ENCODE measurements at places on chromosomes 6 and 20. TPM values are rescaled to one million over a fixed set of nuclear protein-coding genes. Genes with fewer than 3 reads are reported as not detected.

The HDGFL1 gene
- total RNA-seq = not detected

The BMP6 gene
- 2.1 TPM for total RNA-seq

The ERVFRD-1 gene
- not detected for total RNA-seq

The BMP2 gene
- total RNA-seq = 2.6 TPM

The KCNB1 gene
- 2.1 TPM for total RNA-seq

The POLR1C gene
- total RNA-seq = 21.9 TPM

The BNIP5 gene
- total RNA-seq = not detected

The SLC29A1 gene
- 14.6 TPM for total RNA-seq

The PPP1R14C gene
- 14.1 TPM for total RNA-seq

The CDK19 gene
- 11.0 TPM for total RNA-seq

The C6orf132 gene
- total RNA-seq = under 0.01 TPM

The MUC22 gene
- not detected for total RNA-seq

The LPIN3 gene
- total RNA-seq = 0.52 TPM

The UNC93A gene
- total RNA-seq = not detected

The ADAM33 gene
- 30.8 TPM for total RNA-seq

The PRDM13 gene
- not detected for total RNA-seq

The HLA-DQB2 gene
- total RNA-seq = not detected

The DEFB124 gene
- not detected for total RNA-seq
